Iris pigment epithelial cell (primary cell): ENCODE measurements at places on chromosomes 1 and 21.

GRCh38 chr1:219422811-219423598, 189.9 kb downstream of the ZC3H11B start:
- peak; percentile 30 for DNase-seq

- DNase-seq, result no peak
Measured at GRCh38 chr1:62528015-62528414, 69.3 kb upstream of the ANGPTL3 start.

- DNase-seq, result no peak
Measured at GRCh38 chr1:216015116-216015515, 408.1 kb downstream of the USH2A start.

DNA sequence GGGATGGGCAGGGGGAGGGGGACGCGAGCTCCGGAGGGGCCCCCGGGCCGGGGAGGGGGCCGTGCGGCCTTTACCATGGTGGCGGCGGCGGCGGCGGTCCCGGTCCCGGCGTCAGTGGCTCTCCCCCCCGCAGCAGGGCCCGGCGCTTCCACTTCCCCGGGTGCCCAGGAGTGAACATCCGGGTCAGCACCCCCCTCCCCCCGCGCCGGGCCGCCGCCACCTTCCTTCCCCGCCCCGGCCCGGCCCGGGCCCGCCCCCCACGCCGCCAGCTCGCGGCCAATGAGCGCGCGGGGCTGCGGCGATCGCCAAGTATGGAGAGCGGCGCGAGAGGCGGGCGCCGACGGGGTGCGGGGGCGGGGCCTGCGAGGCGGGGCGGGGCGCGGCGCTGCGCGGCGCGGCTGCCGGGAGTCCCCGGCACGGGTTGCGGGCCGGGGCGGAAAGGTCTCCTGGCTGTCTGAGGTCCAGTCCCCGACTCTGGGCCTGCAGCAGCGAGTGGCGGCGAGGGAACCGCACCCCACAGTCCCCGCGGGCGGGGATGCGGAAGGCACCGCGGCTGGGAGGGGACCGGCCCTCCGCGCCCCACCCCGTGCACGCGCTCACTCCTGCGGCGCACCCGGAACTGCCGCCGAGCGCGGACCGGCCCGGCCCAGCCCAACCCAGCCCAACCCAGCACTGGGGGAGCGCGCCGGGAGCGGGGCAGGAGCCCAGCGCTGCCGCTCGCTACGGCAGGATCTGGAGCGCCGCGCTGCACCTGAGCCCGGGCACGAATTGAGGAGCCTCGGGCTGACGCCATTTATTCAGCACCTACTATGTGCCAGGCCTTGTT, at the start of gene CAPZB:
TSS of gene CAPZB (minus strand) at position 178 of the 826 bp plus-strand sequence. CDS start at position 77, 101 bp downstream.
- DNase-seq, result peak; percentile 89

DNA sequence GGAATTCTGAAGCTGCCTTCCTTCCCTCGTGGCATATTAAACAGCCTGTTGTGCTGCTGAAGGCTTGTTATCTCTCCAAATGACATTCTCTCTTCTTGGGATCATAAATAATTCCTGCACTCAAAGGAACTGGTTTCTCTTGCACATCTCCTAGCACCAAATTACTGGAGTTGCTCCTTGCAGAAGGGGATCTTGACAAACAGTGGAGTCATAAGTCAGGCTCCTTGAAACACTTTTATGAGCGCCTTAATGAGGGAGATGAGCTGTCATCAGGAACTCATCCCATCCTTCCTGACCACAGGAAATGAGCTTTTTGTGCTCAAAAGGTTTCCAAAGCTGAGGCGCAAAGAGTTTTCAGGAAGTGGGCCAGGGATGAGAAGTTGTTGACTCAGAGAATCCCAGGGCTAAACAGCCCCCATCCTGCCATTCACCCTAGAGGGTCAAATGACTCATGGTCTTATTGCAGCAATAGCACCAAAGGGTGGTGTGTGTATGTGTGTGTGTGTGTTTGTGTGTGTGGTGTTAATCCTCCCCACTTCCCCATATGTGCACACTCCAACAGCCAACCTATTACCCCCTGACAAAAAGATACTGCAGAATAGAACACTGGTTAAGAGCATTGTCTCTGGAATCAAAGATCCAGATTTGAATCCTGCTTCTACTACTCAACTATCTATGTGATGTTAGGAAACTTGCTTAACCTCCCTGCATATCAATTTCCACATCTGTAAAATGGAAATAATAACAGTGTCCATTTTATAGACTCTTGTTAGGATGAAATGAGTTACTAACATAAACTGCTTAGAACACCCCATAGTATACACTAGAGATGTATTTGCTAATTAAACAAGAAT, 2.8 kb upstream of the PHC2 start:
- DNase-seq, result peak; percentile 97
